Stimulated activated naive CD8-positive, alpha-beta T cell treated with anti-CD3 and anti-CD28 coated beads, Interleukin-15, Interleukin-2, amounts not matched to agents 100 U/mL and 50 U/mL, for 24 hours (primary cell): ENCODE measurements at places on chromosomes 7 and 10.
A peak's percentile ranks its signal among the peaks of the same experiment; 100 is the strongest.

DNA sequence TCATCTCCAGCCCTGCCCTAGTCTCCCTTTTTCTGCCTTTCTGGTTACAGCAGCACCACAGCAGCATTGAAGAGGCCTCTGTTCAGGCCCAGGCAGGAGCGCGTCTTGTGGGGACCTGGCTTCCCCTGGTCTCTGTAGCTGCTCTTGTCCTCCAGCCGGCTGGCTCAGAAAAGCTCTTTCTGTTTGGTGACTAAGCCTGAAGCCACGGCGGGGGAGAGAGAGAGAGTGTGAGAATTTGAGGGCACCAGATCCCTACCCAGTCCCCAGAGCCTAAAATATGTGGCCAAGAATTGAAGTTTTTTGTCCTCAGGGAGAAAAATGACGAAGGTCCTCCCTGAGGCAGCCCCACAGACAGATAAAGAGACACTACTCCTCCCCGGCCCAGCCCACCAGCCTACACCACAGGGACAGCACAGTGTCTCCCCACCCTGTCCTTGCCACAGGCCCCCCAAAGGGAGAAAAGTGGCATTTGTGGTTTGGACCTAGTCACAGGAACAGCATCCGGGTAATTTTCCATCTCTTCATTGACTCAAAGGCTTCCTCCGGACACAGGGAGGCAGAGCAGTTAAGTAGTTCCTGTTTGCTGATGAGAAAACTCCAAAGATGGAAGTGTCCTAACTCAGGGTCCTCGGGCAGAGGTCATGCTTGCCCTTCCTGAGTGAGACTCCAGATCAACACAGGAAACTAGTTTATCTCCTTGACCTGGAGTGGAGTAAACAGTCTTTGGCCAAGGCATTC is 13.3 kb upstream of the FAM180A start:
- DNase-seq: peak; percentile 5

DNA sequence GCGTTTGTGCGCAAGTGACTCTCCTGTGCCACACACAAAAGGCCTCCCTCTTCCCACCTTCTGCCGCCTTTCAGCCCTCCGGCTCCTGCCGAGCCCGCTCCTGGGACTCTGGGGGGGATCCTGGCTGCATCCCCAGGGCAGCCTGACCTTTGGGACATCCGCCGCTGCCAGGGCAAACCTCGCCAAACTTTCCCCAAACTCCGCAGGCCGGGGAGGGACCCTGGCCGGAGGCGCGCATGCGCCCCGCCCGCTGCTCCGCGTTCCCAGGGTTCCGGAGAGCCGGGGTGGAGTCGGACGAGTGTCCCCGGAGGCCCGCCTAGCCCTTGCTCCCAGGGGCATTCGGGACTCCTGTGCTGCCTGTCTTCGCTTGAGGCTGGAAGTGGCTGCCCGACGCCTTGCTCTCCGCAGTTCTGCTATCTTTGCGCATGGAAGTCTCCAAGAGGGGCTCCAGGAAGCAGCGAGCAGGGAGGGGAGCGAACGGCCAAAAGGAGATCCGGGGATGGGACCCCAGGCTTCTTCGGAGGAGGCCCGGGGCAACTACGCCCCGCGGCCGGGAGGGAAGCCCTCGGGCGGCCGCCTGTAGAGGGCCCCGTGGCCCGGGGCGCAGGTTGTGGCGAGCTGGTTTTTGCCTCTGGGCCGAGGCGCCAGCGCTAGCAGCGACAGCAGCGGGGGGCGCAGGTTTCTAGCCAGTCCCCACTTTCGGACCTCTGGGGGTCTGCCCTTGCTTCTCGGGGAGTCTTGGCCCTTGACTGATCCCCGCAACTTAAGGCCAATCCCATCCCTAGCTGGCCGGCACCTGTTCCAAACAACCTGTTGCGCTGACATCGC is 7.0 kb downstream of the PTF1A start:
- DNase-seq: no peak

DNA sequence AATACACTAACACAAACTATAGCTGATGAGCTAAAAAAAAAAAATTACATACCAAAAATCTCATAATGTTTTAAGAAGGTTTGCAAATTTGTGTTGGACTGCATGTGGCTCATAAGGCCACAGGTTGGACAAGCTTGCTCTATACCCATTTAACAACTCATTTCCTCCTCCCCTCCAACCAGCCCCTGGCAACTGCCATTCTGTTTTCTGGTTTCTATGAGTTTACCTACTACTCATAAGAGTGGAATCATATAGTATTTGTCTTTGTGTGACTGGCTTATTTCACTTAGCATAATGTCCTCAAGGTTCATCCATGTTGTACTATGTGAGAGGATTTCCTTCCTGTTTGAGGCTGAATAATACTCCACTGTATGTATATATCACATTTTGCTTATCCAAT is 100.4 kb upstream of the ARHGAP21 start:
- DNase-seq: no peak

- peak; percentile 47 for DNase-seq
Measured at GRCh38 chr10:79116368-79116767, 47.6 kb downstream of the ZMIZ1 start.

GRCh38 chr7:50651271-50651989 is 86.2 kb upstream of the DDC start:
- no peak for DNase-seq

DNA sequence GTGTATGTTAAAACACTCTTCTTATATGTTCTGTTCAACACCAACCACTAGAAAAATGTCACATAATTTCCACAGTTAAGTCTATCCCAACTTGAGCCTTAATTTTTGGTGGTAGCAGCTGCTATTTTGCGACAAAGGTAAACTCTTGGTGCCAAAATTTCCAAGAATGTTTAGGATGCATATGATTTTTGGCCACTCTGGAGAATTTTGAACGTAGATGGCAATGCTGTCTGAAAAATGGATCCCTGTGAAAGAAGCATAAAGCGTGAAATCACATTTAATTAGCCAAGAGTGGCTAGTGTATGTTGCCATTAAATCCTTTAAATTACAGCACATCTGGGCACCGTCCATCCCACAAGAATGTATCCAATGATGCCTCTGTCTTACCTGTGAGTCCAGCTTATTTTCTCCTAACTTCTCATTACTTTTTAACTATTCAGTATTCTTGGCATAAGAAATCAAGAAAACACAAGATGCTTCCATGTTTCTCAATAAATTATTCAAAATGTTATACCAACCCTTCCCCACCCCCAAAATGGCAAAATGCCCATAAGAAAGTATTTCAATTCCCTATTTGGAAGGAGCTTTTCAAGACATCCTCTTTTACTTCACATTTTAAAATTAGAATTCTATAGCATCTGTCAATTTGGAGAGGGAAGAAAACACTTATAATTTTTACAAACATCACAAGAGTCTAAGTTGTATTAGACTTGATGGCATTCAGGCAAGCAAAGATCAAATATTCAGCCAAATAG is 12.4 kb downstream of the PTPRZ1 start:
- no peak for DNase-seq

GRCh38 chr10:131843089-131843595 is 57.7 kb upstream of the PPP2R2D start:
- no peak for DNase-seq

- no peak for DNase-seq
Measured at GRCh38 chr10:45452743-45453452, 78.9 kb downstream of the ALOX5 start.

GRCh38 chr10:17256627-17257026 is 28.6 kb downstream of the VIM start:
- no peak for DNase-seq

DNA sequence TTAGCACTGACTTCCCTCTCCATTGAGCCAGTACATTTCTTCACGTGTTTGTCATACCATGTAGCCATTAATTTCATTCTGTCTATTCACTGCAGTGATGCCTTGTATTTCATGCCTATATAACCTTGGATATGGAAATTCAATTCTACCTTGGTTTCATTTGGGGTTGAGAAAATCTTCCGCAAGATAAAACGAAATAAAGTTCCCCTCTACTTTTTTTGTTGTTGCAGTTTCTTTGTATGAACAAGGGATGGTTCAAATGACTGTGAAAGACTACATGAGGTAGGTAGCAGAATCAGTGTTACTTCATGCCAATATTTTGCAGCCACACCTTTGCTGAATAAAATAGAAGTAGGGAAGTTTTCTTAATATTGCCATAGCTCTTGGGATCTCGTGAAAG is 55.6 kb downstream of the ITPRID1 start:
- no peak for DNase-seq

DNA sequence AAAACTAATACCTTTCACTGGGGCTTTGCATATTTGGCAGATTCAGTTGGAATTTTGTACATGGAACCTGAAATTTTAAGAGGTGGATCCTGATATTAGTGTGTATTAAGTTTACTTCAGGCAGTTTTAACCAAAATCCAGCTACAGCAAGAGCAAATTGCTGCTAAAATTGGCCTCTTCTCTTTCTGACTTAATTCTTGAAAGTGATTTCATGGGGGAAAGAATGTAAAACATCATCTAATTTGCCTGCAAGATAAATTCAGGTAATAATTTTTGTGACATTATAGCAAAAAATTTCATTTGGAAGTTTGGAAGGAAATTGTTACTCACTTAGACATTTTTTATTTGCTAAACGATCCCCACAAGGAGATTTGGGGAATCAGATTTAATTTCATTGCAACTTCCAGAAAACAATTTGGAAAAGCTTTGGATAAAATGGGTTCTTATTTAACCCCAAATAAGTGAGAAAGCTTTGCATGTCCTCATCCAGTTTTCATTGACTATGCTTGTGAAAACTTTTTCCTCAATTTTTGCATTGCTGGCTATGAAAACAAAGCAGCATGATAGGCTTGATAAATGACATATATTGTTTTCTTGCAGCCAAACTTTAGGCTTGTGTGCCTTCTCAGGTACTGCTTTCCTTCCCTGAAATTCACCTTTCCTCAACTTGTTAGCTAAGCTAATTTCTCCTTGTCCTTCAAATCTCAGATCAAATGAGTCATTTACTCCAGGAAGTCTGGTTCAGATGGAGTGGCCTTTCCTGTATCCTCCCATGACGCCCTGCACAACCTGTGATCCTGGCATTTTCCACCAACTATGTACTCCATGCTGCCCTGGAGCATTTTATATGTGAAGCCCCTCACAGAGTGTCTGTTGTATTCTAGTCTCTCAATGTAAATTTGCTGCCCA is 27.4 kb upstream of the ZNF438 start:
- no peak for DNase-seq

DNA sequence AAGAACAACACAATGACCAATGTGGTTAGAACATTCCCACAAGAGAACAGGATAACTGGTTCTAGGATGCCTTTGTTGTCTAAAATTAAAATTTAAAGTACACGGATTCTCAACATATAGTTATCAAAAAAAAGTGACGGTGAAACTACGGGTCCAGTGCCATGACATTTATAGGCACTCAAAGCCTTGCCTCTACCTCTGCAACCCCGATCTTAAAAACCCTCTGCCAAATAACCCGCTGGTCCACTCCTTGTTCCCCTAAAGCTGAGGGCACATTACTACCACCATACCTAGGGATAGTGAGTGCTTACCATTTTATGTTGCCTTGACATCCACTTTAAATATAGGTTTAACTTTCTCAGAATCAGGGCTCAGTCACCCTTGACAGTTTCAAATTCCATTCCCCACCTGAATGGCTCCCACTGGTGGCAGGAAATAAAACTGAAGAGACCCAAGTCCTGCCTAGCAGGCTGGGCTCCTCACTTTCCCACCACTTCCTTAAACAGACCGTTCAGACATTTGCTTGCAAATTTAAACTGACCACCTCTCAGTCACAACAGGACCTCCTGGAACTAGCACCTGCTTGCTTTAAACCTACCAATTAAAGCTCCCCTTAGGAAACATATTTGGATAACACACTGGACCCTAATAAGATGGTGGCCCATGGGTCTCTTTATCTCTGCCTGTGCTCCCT is 169.9 kb upstream of the ASAH2 start:
- DNase-seq: peak; percentile 28

- DNase-seq: no peak
Measured at GRCh38 chr7:15963206-15963605, 276.7 kb upstream of the MEOX2 start.

GRCh38 chr10:92244796-92245195 is 46.1 kb downstream of the CPEB3 start:
- no peak for DNase-seq

DNA sequence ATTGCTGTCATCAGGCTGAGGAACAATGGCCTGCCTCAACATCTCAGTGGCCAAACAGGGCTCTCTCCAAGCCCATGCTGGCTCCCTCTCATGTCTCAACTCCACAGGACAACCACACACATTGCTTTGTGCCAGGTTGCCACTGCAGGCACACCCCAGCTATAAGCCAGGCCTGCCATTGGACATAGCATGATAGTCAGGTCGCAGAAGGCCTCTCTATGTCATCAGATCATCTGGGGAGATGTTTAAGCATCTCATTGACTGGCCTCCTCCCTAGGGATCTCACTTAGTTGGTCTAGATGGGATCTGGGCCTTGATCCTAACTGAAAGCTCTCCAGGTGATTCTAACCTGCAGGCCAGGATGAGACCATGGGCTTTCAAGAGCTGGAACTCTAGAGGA is 257.2 kb downstream of the GRID1 start:
- no peak for DNase-seq

DNA sequence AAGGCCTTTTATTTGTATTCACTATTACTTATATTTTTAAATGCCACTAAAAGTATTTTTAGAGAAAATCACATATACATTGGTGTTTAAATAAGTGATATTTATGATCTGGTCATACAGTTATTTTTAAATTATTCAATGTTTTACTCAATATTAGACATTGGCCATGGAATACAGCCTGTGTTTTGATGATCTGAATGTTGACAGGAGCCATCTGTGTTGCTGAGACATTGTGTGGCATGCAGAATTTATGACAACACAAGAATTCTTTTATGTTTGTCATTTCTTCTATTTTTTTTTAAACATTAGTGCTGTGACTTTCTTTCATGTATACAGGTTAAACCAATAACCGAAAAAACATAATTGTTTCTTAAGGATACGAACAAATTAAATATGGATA is 156.2 kb downstream of the CCSER2 start:
- no peak for DNase-seq

DNA sequence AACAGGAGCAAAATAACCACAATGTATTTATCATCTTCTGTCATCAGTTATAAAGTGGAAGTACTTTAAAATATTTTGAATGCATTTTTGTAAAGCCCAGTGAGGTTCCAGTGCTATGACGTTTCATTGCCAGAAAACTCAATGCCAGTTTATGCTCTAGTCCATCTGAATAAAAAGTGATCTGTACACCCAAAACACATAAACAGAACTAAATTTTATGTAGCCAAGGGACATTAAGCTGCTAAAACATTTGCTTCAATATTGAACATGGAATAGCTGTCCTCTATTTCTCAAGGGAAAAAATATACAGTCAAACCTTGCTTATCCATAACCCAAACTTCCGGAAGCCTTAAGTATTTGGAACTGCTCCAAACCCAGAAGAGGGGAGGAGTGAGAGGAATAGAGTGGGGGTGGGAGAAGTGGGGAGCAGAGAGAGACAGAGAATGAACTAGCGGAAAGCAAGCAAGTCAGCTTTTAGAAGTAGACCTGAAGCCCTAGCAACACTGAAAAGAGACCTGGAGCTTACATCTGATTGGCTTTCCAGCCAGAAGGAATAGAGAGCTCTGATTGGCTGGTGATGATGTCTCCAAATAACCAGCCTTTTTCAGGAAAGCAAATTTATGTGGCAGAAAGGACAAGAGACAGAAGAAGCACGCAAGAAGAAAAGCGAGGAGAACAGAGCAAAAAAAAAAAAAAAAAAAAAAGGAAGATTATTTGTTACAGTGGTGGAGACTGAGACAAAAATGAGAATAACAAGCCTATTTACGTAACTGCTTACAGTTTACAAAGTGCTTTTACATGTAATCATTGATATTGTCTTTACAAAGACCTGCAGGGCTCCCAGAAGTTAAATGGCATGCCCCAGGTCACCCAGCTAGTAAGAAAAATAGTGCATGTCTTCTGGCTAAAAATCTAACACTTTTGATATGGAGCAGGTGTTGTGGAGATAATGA is 196.0 kb downstream of the RNLS start:
- no peak for DNase-seq

- no peak for DNase-seq
Measured at GRCh38 chr7:71363223-71363622, 231.3 kb downstream of the GALNT17 start.
